Cardiac septum (tissue), 1 donor: ENCODE measurements at places on chromosomes 4 and X. TPM values are rescaled to one million over a fixed set of nuclear protein-coding genes. Genes with fewer than 3 reads are reported as not detected.
A peak's percentile ranks its signal among the peaks of the same experiment; 100 is the strongest.

The DCAF16 gene
- 17.9 TPM for total RNA-seq

The PLK4 gene
- total RNA-seq: 0.75 TPM

The C4orf17 gene
- total RNA-seq: not detected

The NALF2 gene
- total RNA-seq: 4.4 TPM

The NLGN3 gene
- total RNA-seq: 0.67 TPM

The ARSJ gene
- 12.8 TPM for total RNA-seq

DNA sequence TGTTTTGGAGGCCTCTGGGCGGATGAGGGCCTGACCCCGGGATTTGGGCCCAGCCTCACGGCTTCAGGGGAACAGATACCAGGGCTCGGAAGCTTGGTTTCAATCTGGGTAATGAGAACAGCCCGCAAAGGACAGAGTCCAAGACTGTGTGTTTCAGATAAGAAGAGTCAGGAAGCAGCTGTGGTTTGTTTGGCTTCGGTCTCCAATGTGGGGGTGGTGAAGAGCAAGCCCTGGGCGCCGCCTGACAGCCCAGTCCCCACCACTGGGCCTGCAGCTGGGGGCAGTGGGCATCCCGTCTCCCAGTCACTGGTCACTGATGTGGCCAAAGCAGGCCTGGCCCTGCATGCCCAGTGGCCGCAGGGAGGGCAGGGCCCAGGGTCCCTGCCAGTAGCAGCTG, 9.1 kb downstream of the WFS1 start:
- no peak for DNase-seq

DNA sequence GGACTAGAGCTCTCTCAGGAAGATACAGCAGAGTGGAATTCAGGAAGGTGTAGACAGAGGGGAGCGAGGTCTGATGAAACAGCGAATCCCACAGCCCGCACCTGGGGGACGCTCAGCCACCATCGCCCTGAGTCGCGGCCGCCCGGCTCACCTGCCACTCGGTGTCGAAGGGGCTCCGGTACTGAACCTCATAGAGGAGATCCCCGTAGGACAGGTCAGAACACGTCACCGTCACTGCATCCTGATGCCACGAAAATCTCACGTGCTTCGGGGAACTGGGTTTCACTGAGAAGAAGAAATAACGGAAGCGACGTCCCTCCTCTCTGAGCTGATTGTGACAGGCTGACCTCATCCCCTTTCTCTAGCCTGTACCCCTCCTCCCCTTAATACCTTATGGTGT, 10.2 kb downstream of the CRLF2 start:
- DNase-seq: peak; percentile 53

- no peak for DNase-seq
Measured at GRCh38 chr4:718460-718859, 12.8 kb downstream of the PCGF3 start.

DNA sequence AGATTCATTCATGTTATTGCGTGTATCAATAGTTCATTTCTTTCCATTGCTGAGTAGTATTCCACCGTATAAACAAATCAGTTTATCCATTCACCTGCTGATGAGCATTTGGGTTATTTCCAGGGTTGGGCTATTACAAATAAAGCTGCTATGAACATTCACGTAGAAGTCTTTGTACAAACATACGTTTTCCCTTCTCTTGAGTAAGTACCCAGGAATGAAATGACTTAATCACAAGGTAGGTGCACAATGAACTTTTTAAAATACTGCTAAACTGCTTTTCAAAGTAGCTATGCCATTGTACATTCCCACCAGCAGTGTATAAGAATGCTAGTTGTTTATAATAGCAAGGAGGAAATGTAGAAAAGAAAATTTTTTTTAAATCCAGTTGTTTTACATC, 35.9 kb downstream of the SYTL4 start:
- no peak for DNase-seq

DNA sequence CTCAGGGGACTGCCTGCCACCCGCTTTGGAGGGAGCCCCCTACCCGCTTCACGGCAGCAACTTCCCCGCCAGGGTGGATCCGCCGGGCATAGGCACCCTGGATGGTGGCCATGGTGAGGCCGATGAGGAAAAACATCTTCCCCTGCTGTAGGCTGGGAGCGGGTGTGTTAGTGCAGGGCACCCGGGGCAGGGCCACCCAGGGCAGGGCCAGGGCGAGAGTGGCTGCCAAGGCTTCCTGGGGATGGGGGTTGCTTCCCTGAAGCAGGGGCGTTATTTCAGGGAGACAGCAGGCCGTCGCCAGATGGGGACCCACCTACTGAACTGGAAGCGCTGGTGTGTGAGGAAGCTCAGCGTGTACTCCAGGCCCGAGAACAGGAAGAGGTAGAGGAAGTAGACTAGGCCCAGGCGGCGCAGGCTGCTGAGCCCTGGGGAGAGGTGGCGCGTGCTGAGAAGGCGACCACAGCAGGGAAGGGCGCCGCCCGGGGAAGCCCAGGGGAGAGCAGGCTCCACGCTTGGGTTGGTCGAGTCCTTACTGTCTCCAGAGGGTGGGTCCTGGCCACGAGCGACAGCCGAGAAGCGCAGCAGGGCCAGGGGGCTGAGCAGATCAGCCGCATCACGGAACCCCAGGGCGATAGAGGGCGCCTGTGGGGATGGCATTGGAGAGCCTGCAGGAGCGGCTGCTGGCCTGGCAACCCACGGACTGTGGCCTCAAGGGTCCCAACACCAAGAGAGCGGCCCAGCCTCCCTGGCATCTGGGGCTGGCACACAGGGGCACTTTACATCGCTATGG, 31.5 kb downstream of the NOP14 start:
- peak; percentile 91 for DNase-seq

DNA sequence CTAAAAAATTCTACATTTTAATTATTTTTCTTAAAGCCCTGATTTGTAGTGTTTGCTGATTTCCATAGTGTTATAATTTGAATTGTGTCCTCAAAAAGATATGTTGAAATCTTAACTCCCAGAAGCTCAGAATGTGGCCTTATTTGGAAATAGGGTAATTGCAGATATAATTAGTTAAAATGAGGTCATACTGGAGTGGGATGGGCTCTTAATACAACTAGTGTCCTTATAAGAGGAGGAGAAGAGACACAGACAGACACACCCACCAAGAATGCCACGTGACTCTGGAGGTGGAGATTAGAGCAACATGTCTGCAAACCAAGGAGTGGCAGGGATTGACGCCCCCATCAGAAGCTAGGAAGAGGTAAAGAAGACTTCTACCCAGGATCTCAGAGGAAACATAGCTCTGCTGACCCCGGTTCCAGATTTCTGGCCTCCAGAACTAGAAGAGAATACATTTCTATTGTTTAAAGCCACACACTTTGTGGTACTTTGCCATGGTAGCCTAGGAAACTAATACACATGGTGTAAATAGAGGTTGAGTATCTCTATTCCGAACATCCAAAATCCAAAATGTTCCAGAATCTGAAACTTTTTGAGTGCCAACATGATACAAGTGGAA, 70.5 kb upstream of the IRF2 start:
- DNase-seq: no peak

DNA sequence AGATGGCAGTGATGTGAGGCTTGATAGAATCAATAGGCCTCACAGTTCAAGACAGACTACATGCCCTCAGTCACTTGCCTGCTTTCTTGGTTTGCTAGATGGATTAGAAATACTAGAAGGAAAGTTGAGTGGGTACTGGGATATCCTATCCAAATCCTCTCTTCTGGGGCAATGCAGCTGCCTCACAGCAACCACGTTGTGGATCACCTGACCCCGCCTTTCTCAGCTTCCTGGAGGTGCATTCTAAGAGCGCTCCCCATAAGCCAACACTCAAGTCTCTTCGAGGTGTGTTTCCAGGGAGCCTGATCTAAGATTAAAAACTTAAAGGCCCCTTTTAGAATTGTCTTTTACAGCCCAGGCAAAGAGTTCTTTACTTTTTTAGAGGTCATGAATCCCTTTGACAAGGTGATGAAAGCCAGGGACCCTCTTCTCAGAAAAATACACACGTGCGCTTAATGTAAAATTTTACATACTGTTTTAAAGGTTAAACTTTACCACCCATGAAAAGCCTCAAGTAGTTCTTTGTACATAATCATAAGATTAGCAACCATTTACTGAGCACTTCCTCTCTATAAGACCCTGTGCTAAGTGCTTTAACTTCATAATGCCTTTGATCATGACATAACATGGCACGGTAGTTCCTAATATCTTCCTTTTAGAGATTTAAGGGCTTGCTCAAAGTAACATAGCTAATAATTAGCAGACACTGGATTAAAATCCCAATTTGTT, 840 bp upstream of the RPL34 start:
- no peak for DNase-seq

GRCh38 chr4:143393195-143393594, 56.5 kb downstream of the GAB1 start:
- no peak for DNase-seq

DNA sequence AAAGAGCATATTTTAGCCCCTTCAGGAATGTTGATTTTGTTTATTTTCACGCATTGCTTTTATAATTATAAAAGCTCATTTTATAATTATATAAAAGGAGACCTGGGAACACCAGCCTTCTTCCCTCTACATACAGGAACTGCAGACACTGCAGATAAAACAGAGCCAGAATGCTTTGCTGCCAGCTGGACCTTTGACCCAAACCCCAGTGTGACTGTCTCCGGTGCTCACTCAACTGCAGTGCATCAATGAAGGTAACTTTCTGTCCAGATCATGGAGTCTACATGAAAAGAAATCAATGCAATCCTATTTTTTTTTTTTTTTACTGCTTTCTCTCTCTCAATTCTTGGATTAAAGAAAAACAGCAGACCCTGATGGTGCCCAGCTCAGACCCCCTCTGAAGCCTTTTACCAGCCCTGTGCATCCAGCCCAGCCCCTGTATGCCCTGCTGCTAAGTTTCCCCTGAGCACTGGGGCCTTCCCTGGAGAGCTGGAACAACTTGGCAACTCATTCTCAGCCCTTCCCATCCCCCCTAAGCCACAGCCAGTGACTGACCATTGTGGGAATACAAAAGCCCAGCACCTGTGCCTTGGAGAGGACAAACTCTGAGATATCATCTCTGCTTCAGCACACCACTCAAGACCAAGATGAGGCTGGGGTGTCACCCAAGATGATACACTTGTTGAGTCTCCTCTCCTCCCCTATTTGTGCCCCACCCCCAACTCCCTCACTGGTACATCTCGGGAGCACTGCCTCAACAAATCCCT, 182.1 kb downstream of the EVC2 start:
- DNase-seq: no peak

- peak; percentile 80 for DNase-seq
Measured at GRCh38 chrX:129759576-129760061, 20.1 kb upstream of the SASH3 start.

DNA sequence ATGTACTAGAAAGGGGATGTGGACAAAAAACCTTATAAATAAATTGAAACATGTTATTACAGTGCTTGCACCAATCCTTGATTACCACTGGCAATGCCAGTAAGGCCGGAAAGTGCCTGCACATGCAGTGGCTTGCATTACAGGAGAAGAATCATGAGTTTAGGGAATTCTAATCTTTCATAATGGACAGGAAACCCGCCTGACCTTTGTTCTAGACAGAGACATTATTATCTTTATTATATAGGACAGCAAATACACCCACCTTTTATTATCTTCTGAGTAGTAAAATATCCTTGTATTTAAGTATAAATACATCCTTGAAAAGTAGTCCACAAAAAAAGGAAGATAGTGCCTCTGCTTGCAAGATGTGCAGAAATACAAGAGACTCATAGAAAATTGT, 379.9 kb upstream of the LCORL start:
- DNase-seq: no peak

DNA sequence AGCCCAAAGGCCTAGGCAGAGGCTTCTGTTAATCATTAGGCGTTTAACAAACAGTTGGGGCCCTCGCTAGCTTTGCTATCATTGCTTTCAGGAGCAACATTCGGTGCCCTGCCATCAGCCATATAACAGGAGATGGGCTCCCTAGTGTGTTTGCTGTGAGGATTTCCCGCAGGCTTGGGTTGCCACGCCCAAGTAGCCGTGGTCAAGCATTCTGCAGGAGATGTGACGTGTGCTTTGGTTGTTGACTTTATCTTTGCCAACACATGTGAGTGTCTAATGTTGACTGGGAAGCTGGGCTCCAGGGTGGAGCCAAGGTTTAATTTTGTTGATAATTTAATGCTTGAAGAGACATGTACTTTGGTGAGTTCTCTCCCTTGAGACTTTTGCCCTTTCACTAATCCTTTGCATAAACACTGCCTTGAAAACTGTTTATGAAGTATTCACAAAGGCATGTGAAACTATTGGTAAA, 184.6 kb upstream of the KIT start:
- no peak for DNase-seq

GRCh38 chr4:37927434-37927833, 32.8 kb upstream of the PTTG2 start:
- DNase-seq: no peak

GRCh38 chr4:17063888-17064287, 165.4 kb upstream of the LDB2 start:
- no peak for DNase-seq

- no peak for DNase-seq
Measured at GRCh38 chr4:122992057-122992456, 69.7 kb upstream of the NUDT6 start.

- no peak for DNase-seq
Measured at GRCh38 chr4:7815562-7815961, 124.1 kb downstream of the AFAP1 start.

DNA sequence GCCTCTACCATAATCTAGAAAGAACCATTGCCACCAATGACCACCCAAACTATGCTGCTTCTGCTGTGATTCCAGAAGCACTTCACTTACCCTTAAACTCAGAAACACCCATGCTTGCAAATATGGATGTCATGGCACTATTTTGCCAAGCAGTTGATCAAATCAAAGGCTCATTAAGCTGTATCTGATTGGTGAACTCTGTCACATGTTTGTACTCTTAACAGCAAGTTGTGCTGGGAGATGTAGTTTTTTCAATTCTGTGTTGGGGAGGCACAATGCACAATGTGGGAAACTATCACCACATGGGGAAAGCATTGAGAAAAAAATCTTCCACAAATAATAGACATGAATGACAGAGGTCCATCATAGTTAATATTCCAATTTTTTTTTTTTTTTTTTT, 19.2 kb upstream of the SPCS3 start:
- no peak for DNase-seq

- no peak for DNase-seq
Measured at GRCh38 chrX:57267308-57267707, 19.2 kb upstream of the FAAH2 start.

- DNase-seq: no peak
Measured at GRCh38 chr4:182768838-182769237, 148.3 kb downstream of the DCTD start.

- no peak for DNase-seq
Measured at GRCh38 chr4:55124322-55125076, 896 bp downstream of the KDR start.

DNA sequence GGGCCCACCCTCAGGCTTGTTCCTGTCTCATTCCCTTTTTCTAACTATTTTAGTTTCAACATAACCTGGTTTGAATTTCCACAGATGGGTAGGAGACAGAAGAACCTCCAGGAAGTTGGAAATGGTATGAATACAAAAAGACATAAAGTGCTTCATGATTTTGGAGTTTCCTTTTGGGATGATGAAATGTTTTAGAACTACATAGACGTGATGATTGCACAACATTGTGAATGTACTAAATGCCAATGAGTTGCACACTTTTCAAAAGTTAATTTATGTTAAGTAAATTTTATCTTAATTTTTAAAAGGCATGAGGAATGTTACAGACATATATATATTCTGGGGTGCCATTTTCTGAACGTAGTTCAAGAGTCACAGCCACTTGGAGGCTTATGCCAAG, 41.1 kb upstream of the IBSP start:
- no peak for DNase-seq
